Frontal cortex (tissue), 4 donors: ENCODE measurements at places on chromosomes 11 and 22. TPM values are rescaled to one million over a fixed set of nuclear protein-coding genes. Genes with fewer than 3 reads are reported as not detected.

OR51T1 gene
- total RNA-seq, result not detected

DNAJB7 gene
- total RNA-seq, result not detected

API5 gene
- 99.9 TPM for total RNA-seq

NCR3LG1 gene
- total RNA-seq, result 10.2 TPM

FUT4 gene
- 7.3 TPM for total RNA-seq

SLC17A6 gene
- total RNA-seq, result 11.8 TPM

EFEMP2 gene
- 13.0 TPM for total RNA-seq

ATG2A gene
- total RNA-seq, result 7.3 TPM

DDIAS gene
- total RNA-seq, result 1.6 TPM

MS4A6E gene
- total RNA-seq, result not detected

KCNE3 gene
- total RNA-seq, result 1.2 TPM

RTN4RL2 gene
- total RNA-seq, result 0.41 TPM

RAB3IL1 gene
- total RNA-seq, result 1.6 TPM
